ENCODE measurements at places on chromosomes 1 and 21.

GRCh38 chr1:33908324-33908956 lies 44.6 kb downstream of the HMGB4 start:
- DNase-seq = peak; percentile 33

DNA sequence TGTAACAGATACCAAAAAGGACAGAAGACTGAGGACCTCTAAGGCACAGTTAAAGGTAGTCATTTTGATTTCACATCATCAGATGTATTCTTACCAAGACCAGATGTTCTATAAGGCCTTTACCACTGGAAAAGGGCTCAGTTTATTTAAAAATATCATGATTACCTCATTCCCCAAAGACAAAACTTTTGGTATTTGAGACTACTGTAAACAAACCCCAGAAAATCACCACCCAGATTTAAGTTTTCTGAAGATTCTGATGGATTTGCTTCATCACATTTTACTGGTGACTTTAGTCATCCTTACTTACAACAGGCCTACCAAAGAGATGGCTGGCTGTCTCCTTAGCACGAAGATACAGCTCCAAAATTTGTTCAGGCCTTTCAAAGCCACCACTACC lies 8.3 kb downstream of the ENAH start:
- DNase-seq = no peak

DNA sequence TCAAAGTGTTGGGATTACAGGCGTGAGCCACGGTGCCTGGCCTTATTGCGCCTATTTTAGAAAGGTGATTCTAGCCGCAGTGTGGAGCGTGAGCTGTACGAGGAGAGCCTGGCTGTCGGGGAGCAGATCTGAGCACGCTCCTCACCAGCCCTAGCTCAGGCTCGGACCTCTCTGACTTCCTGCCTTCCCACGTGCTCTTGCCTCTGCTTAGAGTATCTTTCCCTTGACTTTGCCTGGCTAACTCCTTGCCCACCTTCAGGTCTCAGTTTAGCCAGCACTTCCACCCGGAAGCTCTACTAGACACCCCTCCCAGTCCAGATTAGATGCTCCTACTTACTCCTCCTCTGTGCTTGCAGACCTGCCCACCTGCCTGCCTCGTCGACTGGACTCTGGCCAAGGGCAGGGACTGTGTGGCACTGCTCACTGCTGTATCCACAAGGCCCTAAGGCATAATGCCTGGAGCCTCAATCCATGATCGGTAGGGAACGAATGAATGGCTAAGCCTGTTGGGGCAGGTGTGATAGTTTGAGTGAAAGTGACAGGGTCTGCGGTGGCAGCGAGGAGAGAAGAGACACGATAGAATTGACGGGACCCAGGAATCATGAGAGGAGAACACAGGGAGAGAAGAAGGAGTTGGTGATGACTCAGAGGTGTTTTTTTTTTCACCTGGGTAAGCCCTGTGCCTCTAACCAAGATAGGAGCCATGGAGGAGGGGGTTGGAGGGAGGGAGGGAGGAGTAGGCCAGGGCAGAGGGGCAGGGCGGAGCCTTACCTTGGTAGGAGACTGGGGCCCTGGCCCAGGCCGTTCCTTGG lies 28.1 kb upstream of the WASF2 start:
- no peak for DNase-seq

- DNase-seq = peak; percentile 42
These were observed 192.9 kb upstream of the PTGFR start for GRCh38 chr1:78297836-78298235.

DNA sequence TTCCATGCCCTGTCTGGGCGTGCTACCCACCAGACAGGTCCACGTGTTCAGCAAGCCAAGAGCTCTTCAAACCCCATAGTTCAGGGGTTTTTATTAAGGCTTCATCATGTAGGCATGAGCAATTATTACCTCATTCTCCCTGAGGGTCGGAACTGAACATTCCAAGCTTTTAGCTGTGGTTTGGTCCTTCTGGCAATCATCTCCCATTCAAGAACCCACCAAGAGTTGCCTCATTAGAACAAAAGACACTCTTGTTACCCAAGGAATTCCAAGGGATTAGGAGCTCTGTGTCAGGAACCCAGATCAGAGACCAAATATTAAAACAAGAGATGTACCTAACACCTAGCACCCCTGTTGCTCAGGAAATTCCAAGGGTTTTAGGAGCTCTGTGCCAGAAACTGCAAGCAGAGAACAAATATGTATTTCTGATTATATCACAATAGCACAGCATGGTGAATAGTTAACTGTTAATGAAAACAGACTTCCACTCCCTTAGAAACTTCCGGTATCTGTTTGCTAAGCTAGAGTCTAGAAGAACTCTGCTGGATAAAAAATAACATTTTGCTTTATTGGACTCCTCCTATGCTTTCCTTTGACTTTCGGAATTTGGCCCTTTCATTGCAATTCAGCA lies 201.2 kb upstream of the L1TD1 start:
- DNase-seq = no peak
